SJSA1 (cell line): ENCODE measurements at places on chromosomes 2 and 18.

- no peak for DNase-seq
Observed at GRCh38 chr2:205903549-205904129, 182.3 kb downstream of the INO80D start.

DNA sequence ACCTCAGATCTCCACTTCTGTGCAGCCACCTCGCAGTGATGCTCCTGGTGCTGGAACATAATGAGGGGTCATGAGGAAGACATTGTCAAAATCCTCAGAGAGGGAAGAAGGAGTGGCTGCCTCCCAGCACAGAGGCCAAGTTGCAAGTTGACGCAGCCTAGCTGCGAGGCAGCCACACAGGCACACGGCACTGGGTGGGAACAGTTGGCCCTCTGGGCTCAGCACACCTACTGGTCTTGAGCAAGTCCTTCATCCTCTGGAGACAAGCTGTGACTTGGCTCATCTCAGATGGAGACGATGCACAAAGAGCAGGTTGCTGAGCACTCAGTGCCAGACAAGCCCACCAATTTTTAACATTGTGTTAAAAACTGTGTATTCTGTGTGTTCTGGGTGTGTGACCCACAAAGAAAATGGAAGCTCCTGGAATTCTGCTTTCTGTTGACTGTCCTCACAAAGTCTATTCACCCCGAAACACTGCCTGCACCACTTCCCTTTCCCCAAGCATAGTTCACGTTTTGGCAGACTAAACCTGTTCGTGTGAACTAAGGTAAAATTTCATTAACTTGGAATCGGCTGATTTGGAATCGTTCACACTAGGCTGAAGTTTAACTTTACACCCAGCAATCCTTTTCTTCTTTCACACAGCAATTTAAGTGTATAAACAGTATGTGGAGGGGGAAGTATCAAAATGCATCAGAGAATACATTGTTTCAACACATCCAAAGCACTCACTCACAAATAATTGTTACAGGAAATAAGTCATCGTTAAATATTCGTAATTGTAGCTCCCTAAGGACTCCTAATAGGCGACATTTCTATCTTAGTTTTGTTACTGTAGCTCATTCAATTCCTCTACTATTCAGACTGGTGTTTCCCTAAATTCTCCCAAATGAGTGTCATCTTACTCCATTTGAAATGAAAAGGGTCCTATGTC lies 266.6 kb upstream of the ID2 start:
- no peak for DNase-seq

DNA sequence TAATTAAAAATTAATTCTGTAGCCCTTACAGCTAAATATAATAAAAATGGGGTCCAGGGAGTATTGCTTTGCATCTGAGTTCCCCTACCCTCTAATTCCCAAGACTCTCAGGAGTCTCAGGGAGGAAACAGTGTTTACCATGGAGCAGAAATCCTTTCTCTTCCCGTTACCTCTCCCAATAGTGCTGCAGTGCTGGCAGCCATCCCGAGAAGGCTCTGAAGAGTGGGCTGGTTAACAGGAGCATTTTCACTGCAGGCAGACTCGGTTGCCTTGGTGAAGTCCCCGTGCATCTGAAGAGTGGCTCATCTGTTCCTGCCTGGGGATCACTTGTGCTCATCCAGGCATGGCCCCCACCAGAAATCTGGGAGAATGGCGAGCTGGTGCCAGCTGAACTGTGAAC lies 41.8 kb upstream of the TMEM178A start:
- DNase-seq: no peak

DNA sequence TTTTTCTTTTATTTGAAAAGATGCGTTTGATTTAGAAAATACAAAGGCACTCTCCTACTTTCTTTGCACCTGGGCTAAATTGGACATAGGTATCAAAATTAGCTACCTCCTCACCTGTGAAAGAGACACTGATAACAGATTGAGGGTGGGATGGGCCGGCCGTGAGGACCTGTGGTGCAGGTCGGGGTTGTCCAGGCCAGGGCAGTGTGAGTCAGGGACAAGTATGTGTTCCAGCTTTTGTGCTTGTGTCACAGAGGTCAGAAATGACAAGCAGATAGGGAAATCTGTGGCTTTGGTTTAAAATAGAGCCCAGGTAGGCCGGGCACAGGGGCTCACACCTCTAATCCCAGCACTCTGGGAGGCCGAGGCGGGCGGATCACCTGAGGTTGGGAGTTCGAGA lies 22.6 kb downstream of the MYL12B start:
- DNase-seq: no peak

GRCh38 chr18:23226930-23227725 lies 91.8 kb downstream of the CABLES1 start:
- no peak for DNase-seq

- DNase-seq: no peak
Observed at GRCh38 chr2:61512768-61513398, 25.3 kb downstream of the XPO1 start.

DNA sequence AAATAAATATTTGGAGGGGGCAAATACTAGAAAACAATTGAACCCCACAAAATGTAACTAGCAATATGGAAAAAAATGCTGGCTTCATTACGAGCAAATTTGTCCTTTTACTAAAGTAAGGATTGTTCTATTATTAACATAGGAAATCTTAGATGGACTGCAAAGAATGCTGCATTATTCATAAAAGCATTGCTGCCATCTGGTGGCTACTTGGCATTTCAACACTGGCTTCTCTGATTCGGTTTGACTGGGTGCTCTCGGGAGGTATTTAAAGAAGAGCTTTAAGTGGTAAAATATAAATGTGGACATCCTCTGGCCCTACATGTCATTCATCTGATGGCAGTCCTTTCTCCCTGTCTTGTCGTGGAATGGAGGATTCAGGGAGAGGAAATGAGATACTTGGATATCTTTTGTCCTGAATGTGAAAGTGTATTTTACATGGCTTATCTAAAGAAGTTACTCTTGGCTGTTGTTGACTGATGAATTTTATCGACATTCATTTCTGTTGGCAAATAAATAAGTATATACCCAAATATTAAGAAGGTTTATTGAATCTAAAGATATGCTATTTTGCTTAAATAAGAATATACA lies 130.2 kb downstream of the ARHGAP15 start:
- DNase-seq: no peak

- DNase-seq: no peak
Observed at GRCh38 chr2:157785200-157785599, 90.9 kb downstream of the ACVR1 start.

- no peak for DNase-seq
Observed at GRCh38 chr2:216992056-216992675, 132.3 kb upstream of the TNP1 start.

DNA sequence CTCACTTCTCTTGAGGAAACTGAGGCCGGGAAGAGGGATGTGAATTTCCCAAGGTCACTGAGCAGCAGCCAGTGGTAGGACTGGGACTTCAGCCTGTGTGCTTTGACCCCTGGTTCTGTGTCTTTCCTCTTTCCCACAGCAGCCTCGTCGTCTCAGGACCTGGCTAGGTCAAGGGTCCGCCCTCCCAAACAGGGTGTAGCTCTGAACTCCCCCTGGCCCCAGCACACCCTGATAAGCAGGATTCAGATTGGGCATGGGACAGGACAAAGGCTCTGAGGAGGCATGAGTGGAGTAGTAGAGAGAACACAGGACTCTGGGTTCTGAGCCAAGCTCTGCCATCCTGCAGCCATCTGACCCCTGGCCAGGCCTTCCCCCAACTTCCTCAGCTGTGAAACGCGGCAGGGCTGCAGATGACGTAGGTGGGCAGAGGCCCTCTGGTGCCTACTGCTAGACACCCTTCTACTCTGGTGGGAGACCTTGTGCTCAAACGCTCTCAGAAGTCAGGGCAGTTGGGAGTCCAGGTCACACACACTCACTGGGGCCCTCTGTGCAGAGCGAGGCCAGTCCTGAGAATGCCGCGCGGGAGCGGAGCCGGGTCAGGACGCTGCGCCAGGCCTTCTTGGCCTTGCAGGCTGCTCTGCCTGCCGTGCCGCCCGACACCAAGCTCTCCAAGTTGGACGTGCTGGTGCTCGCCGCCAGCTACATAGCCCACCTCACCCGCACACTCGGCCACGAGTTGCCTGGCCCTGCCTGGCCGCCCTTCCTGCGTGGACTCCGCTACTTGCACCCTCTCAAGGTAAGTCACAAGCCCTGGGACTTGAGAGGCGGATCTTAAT lies 984 bp downstream of the TCF23 start:
- DNase-seq: no peak

- DNase-seq: no peak
Observed at GRCh38 chr2:31386172-31386571, 28.4 kb downstream of the XDH start.

GRCh38 chr18:45602926-45603325 lies 12.3 kb upstream of the SLC14A2 start:
- DNase-seq: no peak

- DNase-seq: no peak
Observed at GRCh38 chr2:15389895-15390294, 171.2 kb downstream of the NBAS start.

- no peak for DNase-seq
Observed at GRCh38 chr2:217222309-217222910, 362.5 kb upstream of the TNP1 start.

DNA sequence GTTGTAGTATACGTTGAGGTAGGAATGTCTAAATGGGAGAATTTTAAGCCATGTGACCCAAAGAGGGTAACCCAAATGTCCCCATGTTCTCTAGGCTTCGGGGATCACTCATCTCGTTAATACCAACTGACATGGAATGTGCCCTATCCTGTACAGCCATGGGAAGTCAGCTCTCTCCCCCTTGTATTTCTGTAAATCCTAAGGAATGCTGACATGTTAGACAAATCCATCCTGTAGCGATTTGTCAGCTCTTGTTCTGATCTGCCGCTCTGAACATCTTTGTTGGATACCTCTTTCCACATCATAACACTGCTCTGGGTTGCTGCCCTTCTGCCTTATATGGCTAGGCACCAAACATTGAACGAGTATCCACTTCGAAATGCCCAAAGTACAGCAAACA lies 350.6 kb downstream of the RND3 start:
- no peak for DNase-seq

GRCh38 chr2:200498402-200499162 lies 11.3 kb downstream of the KCTD18 start:
- DNase-seq: no peak
